A673 (cell line): ENCODE measurements at places on chromosomes 2 and 18.

GRCh38 chr2:19238440-19239060, 119.9 kb downstream of the OSR1 start:
- DNase-seq = no peak

DNA sequence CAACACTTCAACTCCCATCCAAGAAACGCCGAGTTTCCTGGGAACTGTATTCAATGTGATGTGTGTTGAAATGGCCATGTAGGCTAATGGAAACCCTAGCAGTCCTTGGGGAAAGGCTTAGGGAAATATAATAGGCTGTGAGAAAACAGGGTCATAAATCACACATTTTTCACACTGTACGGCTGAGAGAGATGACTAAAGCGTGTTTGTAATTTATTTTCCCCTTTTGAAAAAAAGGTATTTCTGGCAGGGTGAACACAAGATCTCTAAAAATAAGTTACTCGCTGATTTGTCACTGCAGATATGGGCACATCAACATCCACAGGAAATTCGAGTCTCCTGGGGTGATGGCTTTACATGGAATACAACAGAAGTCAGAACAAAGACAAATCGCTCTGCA, 109.6 kb upstream of the ST6GAL2 start:
- no peak for DNase-seq

GRCh38 chr18:48840491-48840877, 110.3 kb downstream of the SMAD7 start:
- no peak for DNase-seq

GRCh38 chr2:37020212-37020886, 54.0 kb upstream of the STRN start:
- DNase-seq = no peak

- no peak for DNase-seq
These were observed 191.0 kb downstream of the ZEB2 start for GRCh38 chr2:144328938-144329337.

DNA sequence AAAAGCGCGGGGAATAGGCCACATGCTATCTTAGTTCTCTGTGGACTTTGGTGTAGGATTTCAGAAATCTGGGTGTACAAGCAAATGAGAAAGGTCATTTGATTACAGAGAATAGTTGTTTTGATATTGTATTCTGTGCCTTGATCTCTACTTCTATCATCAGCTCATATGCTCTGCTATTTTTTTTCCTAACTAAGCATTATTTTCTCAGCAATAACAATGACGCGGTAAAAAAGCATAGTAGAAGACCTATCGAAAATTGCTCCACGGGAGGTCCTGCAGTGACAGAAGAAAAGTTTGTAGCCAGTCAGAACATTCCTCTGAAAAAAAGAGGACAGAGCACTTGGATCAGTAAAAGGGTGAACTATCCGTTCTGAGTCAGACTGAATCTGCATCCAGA, 2.8 kb upstream of the SETBP1 start:
- no peak for DNase-seq

- DNase-seq = no peak
These were observed 17.0 kb upstream of the C1QL2 start for GRCh38 chr2:119175517-119175916.

DNA sequence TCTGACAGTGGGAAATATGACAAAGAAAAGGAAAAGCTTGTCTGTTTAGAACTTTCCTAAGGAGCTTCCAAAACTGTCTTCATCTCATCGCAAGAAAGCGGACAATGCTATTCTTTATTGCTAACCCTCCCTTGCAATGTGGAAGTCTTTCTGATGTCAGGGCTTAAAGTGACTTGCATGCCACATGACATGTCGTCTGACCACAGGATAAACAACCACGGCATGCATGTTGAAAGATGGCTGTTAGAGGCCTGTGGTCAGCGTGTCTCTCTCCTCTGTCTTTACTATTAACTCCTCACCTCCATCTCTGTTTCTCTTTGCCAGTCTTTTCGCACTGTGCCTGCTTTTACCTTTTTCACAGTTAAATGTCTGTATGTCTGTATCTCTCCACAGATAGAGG, 389.8 kb downstream of the LNPK start:
- DNase-seq = no peak

DNA sequence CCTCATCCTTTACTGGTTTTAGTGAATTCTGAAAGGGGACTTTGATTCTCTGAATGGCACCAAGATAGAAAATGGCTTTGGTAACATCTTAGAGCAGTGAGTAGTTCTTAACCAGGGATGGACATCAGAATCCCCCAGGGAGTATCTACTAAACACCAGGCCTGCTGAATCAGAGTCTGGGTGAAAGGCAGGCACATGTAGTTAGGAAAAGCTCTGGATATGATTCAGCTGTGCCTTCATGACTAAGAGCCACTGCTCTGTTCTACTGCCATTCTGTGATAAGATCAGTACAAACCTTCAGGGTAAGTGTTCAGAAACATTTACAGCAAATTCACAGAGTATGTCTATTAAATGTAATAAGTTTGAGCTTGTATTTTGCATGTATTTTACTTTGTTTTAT, 46.2 kb upstream of the B3GNT2 start:
- DNase-seq = peak; percentile 32

- DNase-seq = no peak
These were observed 33.1 kb downstream of the SS18 start for GRCh38 chr18:26057344-26057773.

- no peak for DNase-seq
These were observed 632.7 kb upstream of the ID2 start for GRCh38 chr2:8049176-8049575.

GRCh38 chr2:153145470-153145978, 333.0 kb downstream of the RPRM start:
- DNase-seq = no peak

DNA sequence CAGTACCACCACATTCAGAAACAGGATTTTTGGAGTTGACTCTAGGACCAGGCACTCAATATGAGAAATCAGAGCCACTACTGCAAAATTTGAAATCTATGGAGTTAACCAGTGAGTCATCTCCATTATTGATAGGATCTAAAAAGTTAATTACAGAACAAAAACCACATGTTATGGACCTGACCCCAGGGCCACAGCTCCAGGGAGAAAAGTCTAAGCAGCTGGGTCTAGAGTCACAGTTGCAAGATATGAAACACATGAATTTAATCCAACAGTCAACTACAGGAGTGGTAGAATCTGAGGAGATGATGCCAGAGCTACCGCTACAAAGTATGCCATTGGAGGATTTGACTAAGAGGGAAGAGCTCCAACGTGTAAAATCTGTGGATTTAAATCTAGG, 13.4 kb upstream of the ZNF512 start:
- DNase-seq = no peak

- no peak for DNase-seq
These were observed 108.5 kb upstream of the RND3 start for GRCh38 chr2:150595803-150596470.

GRCh38 chr2:234879671-234880455, 72.0 kb upstream of the SH3BP4 start:
- no peak for DNase-seq

DNA sequence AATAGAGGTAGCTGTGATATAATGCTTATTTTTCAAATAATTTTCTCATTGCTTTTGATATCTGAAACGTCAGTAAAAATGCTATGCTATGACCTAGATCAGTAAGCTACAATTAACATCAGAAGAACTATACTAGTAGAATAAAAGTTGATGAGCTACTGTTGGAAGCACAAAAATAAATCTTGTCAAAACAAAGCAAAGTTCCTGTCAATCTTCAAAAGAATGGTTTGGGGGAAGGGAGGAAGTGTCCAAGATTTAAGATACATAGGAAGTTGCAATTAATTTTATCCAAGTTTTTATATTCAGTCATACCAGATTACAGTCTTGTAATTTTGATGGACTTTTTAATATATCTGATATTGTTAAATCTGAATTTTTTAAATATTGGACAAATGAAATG, 19.2 kb downstream of the IRS1 start:
- DNase-seq = no peak

GRCh38 chr2:157231476-157231875, 26.0 kb upstream of the GALNT5 start:
- no peak for DNase-seq

DNA sequence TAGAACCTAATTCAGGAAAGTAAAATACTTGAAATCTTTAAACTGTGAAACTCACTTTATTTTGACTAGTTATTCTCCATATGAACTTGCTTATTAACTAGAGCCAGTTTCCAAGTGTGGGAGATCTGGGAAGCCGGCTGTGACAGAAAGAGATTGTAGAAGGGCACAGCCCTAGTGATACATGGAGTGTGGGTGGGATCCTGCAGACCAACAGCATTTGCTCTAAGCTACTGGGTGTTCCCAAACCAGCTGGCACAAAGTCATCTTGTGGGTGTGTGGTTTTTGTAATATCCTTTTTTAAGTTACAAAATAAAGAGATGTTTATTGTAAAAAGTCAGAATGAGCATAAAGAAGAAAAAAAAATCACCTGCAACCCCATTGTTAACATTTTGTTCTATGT, 3.4 kb downstream of the DUSP19 start:
- peak; percentile 19 for DNase-seq

- no peak for DNase-seq
These were observed 102.3 kb upstream of the ID2 start for GRCh38 chr2:8579485-8580085.

DNA sequence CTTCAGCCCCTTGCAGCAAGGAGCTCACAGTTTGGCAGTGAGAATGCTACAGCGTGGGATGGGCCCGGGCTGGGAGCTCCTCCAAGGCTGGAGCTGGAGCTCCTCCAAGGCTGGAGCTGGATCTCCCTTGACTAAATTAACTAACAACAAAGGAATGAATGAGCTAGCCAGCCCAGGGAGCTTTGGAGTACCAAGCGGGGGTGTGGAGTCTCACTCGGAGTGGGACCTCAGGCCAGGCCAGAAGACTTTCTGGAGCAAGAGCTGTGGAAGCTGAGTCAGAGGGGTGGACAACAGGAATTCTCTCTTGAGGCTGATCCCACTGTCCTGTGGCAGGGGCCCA, 244.7 kb upstream of the HS6ST1 start:
- DNase-seq = no peak

- peak; percentile 39 for DNase-seq
These were observed 77.5 kb upstream of the ITPRID2 start for GRCh38 chr2:181814057-181814491.

GRCh38 chr2:102258025-102258385, 53.4 kb upstream of the IL1RL1 start:
- DNase-seq = no peak

DNA sequence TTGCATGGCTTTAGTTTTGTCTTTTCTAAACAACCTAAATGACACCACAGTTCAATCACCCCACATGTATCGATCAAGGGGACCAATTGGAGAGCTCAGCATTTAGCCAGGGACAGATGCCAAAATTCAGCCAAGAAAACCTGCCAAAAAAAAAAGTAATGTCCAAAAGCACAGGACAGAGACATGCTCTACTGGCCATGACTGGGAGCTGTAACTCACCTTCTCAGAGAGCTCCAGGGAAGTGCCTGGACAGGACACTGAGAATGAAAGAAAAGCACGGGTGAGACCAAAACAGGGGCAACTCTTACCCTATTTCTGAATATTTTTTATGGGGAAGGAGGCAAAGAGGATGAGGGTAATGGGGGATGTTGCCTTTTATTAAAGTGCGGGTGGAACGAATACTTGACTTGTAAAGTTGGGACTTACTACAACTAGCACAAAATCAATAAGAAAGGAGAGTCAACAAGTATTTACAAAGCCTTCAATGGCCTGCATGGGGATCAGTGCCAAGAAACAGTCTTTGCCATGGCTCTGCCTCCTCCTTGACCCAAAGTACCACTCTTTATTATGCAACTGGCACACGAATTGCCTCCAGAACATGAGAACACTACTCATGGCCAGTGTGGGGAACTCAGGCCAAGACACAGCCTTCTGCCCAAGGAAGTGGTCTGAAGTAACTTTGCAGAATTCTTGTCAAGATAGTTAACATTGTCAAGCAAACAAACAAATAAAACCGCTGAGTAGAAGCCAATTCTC, 72.9 kb upstream of the HK2 start:
- no peak for DNase-seq

DNA sequence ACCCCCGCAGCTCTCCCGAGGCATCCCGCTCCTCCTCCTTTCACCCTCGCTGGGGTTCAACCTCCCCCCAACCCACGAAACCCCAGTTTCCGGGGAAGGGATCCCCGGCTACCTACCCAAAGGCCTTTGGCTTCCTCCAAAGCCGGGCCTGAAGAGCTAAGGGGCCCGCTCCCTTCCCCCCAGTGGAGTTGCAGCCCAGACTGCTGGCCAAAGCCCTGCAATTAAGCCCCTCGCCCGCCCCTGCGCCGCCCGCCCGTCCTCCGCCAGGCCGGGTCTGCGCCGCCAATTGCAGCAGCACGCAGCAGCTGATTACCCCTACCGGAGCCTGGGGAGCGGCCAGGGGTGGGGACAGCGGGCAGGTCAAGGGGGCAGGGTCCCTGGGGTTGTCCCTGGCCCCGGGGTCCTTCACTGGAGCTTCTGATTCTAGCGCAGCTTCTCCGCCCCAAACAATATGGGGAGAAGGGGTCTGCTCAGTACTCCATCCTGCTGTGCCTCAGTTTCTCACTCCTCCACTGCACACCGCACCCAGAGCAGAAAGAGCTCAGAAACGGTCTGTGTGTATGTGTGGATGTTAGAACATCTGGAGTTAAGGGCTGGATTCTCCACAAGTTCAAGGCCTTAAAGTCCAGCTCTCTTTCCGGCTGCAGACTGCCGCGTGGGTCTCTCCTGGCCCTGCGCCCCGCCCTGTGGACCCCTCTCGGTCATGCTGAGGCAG, 16.9 kb downstream of the WNT10A start:
- DNase-seq = no peak

GRCh38 chr18:27685091-27685490, 491.8 kb downstream of the CDH2 start:
- no peak for DNase-seq

DNA sequence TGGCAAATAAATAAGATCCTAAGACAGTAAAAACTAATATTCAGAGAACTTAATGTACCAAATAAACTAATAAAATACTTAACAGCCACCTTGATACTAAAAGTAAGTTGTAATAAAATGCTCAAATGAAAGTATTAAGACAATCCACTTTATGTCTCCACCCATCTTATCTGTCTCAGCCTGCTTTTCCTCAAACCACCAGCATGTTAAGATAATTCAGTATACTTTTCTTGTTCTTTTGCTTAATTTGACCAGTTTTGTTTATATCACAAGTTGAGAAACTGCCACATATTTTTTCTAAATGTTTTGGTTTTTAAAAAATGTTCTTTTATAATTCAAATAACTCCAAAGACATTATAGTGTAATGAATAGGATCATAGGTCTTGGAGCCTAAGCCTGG, 142.0 kb downstream of the MBD5 start:
- DNase-seq = no peak

GRCh38 chr2:150587547-150588505, 100.4 kb upstream of the RND3 start:
- no peak for DNase-seq

GRCh38 chr18:58299936-58300335, 255.9 kb downstream of the NEDD4L start:
- no peak for DNase-seq
